Lung microvascular endothelial cell (primary cell): ENCODE measurements at places on chromosomes 13 and 19.
A peak's percentile ranks its signal among the peaks of the same experiment; 100 is the strongest.

GRCh38 chr19:57759096-57759495 is 10.4 kb upstream of the ZNF586 start:
- no peak for DNase-seq

GRCh38 chr19:42450314-42450934 is 7.7 kb upstream of the CXCL17 start:
- peak; percentile 87 for DNase-seq

DNA sequence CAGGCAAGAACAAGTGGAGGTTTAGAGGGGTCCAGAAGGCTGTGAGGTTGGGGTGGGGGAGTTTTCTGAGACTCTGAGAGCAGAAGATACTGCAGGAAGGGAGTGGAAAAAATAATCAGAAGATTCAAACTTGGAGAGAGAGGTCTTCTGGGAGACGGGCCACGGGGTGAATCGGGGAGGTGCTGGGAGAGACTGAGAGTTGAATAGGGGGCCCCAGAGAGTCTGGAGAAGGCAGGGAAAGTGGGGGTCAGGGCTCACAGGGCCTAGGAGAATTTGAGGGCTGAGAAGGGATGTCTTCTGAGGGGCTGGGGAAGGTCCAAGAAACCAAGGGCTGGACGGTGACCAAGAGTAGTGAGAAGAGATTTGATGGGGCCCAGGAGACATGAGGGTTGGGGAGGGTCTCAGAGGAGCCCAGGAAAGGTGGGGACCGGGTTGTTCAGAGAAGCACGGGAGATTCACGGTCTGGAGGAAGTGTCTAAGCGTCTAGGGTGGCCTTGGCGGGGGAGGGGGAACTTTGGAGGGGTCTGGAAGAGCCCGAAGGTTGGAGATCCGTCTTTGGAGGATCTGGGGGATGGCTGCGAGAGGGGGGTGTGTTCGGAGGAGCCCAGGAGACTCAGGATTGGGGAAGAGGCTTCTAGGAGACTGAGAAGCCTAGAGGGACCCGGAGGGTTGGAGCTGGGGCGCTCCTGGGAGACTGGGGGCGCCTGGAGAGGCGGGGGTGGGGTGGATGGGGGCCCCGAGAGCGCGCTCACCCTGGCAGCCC is 1.5 kb downstream of the KCNC3 start:
- no peak for DNase-seq

- DNase-seq: no peak
Observed at GRCh38 chr13:28638756-28639155, 20.2 kb upstream of the POMP start.

DNA sequence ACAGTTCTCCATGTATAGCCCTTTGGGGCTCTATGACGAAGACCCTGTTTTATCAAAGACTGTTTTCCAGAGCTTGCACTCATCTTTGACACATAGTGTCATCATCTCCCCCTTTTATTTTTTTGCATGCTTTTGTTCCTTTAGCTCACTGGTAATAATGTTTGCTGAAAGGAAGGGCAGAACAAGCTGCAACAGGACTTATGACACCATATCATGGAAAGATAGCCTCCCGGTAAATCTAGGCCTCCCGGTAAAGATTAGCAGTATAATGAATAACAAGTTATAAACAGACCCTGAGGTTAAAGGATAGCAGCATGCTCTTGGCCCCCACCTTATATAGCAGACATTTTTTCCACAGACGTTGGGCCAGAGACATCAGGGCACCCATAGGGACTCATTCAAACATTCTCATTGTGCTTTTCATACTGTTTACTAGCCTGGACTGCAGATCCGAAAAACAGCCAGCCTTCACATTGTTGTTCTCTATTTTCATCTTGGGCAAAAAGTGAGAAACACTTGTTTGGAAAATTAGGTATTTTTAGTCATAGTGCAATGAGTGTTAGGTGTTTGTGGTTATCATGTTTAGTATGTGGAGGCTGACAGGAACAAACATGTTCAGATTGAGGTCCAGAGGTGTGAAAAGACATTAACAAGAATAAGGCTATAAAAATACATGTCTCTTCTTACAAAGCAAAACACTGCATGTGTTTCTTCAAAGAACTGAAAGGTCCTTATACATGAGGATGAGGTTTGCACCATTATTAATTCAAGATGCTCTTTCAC is 136.9 kb upstream of the SPRY2 start:
- peak; percentile 65 for DNase-seq

DNA sequence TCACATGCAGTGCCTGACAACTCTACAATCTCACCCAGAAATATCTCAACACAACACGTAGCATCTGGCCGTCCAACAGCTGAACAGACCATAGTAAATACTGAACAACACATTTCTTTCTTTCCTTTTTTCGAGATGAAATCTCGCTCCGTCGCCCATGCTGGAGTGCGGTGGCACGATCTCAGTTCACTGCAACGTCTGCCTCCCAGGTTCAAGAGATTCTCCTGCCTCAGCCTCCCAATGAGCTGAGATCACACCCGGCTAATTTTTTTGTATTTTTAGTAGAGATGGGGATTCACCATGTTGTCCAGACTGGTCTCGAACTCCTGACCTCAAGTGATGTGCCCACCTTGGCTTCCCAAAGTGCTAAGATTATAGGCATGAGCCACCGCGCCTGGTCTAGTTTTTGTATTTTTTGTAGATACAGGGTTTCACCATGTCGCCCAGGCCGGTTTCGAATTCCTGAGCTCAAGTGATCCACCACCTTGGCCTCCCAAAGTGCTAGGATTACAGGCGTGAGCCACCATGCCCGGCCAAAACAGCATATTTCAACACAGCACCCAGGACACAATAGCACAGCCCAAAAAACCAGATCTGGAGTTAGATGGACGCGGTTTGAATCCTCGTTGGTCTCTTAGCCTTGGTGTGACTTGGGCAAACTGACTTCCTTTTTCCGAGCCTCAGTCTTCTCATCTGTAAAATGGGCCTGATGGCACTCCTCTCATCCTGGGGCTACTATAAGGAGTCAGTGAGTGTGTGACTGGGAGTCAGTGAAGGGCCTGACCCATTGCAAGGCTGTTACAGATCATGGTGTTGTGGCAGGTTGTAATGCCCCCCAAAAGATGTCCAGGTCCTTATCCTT is 22.6 kb downstream of the CYP2A6 start:
- DNase-seq: no peak

- DNase-seq: peak; percentile 76
Observed at GRCh38 chr19:42255766-42256745, 1.1 kb upstream of the ERF start.

DNA sequence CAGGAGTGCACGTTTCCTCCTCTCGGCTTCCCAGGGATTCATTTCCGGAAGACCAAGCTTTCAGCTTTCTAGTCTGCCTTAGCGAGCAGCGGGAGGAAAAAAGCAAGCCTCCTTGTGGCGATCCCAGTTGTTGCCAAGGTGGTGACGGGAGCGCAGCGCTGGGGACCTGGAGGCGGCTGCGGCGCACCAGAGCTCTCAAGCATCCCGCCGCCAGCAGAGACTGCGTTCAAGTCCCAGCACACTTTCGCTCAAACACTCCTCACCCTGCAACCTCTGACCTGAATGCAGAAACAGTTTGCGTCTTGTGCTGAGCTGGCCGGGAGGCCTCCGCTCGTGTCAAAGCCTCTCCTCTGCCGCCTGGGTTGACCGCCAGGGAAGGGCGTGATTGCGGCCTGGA is 4.9 kb downstream of the GSX1 start:
- no peak for DNase-seq

DNA sequence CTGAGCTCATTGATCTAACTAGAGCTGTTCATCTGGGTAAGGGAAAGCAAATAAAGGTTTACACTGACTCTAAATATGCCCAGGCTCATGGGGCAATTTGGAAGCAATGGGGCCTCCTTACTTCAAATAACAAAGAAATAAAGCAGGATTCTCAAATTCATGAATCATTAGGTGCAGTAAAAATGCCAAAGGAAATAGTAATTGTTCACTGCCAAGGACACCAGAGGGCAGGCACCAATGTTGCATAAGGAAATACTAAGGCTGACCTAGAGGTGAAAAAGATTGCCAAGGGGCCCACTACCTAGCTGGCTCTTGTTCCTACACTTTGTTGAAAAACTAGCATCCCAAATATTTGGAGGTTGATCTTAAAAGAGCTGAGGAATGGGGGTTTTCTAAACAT is 1686.7 kb upstream of the MIR17HG start:
- no peak for DNase-seq

DNA sequence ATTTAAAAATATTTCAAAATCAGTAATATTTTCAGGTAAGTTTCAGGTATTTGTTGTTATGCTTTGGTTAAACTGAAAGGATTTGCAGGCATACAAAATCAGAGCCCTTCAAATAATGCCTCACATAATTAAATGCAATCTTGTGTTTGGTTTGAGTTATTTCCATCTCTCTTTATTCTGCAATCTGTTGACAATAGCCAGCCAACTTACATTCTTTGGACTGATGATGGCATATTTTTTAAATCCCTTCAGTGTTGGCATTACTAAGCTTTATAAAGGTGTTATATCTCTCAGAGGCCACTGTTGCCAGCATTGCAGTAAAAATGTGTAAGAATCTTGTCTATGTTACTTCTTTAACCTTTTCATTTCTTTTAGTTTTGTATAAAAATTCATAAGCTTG is 257.2 kb upstream of the RFC3 start:
- DNase-seq: no peak

GRCh38 chr19:56149656-56150038 is 8.6 kb downstream of the ZNF444 start:
- DNase-seq: no peak

GRCh38 chr13:65911546-65912193 is 1318.5 kb downstream of the PCDH9 start:
- DNase-seq: no peak

DNA sequence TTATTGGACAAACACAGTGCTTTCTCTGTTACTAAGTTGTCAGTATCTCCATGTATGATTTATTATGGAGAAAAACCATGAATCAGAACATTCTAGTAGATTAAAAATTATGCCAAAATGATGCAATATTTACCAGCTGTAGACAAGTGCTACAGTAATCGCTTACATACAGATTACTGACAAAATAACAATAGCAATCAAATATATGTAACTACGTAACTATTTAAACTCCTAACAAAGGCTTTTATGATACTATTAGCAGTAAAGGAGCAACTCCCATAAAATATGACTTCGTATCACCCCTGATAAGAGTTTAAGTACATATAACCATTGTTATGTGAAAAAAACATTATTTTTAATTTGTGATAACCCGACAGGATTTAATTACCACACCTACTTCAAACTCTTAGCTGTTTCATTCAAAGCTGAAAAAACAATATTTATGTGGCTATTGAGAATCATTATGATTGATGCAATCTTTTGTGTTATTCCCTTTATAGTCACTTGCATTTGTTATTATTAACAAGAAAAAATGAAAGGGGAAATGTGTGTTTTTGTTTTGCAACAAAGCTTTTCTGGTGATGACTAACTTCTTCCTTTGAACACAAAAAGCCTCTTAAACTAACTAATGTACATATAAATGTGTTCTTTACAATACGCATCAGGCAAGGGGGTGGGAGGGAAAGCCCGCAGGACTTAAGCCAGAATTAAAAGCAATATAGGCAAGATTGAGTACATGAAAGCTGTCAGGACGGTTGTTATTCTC is 147.4 kb downstream of the ABCC4 start:
- peak; percentile 82 for DNase-seq

- no peak for DNase-seq
Observed at GRCh38 chr13:79919091-79919490, 421.8 kb downstream of the SPRY2 start.

- DNase-seq: peak; percentile 35
Observed at GRCh38 chr13:26037302-26037701, 14.5 kb downstream of the SHISA2 start.

- DNase-seq: no peak
Observed at GRCh38 chr13:27962128-27962841, 6.8 kb downstream of the CDX2 start.

DNA sequence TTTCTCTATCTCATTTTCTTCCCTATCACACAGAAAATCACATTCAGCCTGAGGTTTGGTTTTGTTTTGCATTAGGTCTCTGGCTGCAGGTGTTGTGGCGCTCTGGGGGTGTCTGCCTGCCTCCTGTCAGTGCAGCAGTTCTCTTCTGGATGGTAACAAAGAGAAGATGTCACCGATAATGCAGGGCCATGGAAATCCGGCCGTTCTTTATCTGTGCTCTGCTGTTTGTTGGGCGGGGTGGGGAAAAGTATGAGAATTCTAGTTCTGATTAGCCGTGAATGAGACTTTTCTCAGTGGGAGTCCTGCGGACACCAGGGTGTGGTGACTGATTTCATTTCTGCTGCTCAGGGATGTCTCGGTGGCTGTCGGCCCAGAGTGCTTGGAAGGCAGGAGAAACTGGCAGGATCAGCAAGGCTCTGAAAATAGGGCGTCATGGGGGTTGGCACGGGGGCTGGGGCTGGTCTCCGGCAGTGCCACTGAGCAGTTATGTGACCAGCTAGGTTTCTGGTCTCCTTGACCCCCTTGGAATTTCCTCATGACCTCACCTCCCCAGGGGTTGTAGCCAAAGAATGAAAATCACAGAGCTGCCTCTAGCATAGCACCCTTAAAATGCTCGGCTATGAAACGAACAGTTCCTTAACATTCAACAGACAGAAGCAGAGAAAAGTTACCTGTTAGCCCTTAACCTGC is 5.0 kb downstream of the RNF113B start:
- DNase-seq: peak; percentile 45

- no peak for DNase-seq
Observed at GRCh38 chr19:15421136-15421695, 2.4 kb upstream of the AKAP8L start.

DNA sequence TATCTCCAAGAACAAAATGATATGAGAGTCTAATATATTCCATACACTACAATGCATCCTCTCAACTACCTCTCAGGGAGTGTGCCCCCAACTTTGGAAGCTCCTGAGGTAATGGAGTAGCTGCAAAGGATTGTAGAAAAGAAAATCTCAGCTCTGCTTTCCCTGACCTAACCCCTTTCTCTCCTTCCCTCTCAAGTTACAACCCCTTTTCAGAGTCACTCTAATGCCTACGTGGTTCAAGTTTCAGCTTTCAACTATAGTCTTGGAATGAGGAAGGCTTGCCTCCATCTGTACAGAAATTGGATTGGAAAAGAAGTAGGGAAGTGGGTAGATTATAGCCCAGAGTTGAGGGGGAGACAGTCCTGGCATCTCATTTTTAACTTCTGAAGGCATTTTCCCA is 256.0 kb downstream of the PCDH9 start:
- no peak for DNase-seq
